ENCODE measurements at places on chromosomes 12 and 14.

DNA sequence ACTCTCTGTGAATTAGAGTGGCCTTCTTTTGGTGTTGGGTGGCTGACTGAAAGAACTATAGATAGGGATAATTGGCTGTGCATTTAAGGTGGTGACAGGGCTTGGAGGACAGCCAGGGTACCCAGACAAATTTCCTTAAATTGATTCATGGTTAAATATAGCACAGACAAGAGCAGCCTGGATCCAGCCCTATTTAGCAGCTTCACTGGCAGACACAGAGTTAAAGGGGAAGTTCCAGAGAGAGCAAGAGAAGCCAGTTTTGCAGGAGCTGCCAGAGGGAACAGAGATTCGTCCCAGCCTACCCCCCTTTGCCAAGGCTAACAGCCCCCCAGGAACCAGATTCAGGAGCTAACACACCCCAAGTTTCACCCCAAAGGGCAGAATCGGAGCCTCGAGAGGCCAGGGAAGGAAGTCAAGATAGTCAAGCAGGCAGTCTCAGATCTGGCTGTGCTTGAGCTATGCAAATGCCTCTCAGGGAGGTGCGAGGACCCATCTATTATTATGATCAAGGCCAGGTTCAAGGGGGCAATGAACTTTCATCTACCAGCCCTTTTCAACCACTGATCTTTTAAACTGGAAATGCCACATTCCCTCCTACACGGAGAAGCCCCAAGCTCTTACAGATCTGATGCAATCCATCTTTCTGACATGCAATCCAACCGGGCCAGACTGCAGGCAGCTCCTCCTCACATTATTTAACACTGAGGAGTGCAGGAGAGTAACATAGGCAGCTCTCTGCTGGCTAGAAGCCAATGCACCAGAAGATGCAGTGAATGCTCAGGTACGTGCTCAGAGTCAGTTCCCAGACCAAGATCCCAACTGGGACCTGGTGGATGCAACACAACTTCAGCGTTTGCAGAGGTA lies 58.2 kb downstream of the DHRS2 start:
- no peak for DNase-seq

DNA sequence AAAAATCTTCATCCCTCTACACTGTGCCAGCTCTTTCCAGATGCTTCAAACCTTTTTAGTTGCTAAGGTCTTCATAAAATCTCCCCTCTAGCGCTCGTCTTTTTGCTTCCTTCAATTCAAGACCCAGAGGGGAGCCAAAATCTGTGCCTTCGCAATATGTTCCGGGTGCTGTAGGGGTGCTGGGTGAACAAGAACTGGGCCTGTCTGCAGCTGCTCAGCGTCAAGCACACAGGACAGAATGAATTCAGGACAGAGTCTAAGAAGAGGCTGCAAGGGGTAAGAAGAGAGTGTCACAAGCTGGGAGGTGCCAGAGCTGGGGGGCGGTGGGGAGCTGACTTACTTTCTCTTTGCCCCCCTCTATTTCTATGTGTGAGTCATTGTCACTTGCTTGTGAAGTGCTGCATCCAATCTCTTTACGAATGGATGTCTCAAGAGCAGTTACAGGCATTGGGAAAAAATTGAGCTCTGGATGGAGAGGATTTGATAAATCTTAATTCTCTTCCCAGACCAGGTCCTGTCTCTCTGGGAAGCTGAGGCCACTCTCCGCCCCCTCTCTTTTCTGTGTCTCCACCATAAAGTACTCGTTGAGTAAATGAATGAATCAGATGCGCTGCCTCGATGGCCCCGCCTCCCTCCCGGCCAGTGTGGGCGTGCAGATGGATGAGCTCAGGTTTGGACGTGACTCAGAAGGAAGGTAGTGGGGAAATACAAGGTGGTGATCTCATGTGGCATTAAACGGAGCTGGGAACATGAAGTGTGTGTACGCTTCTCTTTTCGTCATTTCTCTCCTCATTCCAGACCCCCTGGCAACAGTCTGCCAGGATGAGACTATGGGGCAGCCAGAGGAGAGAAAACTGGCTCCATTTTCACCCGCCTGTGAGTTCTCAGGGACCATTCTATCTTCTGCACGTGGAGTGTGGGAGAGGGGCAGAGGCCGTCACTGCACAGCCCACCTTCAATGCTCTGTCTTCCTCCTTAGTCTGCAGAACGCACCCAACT lies 91.3 kb downstream of the TSPAN9 start:
- DNase-seq = peak; percentile 41

DNA sequence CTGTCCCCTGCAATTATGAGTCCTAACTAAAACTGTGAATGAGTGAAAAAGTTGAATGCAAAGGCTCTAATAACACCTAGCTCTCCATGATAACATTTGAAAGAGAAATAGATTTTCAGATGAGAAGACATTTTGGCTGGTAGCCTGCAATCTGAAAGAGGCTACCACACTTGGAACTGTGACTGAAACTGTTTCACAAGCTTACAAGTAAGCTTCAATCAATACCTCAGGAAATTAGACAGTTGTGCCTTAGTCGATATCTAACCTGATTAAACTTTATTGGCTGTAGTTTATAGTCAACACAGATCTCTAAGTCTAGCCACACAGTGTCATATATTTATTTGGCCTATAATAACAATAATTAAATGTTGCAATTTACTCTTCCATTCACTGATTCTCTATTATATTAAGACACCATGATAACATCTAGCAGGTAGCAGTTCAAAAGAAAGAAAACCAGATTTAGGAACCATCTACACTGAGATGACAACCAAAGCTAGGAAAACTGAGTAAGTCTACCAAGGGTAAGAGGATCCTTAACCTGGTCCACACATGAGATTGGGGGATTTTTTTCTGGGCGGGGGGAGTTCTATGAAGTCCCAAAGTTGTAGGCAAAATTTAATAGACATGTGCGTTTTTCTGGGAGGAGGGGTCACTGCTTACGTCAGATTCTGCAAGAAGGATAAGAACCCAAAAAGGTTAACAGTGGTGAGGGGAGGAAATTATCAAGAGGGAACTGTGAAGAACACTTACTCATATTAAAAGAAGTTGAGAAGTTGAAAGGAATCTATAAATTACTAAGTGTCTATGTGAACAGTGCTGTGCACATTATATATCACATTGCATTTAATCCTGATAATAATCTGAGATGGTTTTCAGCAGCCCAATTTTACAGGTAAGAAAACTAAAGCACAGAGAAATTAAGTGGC lies 65.8 kb downstream of the NUMB start:
- no peak for DNase-seq

DNA sequence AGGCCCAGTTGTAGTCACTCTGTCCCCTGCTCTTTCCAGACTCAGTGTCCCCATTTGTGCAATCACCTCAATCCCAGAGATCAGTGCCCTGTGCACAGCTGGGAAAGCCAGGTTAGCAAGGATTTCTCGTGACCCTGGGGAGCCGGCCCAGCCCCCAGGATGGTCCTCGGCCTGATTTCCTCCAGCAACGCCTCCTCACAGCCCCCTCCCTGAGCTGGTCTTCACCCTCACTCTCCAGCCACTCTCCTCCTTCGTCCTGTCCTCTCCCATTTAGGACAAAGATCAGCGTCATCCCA lies 194.8 kb upstream of the C14orf180 start:
- no peak for DNase-seq

GRCh38 chr14:78455896-78456435 lies 285.8 kb downstream of the NRXN3 start:
- no peak for DNase-seq

- DNase-seq = no peak
Measured at GRCh38 chr14:104404922-104405321, 174.6 kb upstream of the C14orf180 start.

DNA sequence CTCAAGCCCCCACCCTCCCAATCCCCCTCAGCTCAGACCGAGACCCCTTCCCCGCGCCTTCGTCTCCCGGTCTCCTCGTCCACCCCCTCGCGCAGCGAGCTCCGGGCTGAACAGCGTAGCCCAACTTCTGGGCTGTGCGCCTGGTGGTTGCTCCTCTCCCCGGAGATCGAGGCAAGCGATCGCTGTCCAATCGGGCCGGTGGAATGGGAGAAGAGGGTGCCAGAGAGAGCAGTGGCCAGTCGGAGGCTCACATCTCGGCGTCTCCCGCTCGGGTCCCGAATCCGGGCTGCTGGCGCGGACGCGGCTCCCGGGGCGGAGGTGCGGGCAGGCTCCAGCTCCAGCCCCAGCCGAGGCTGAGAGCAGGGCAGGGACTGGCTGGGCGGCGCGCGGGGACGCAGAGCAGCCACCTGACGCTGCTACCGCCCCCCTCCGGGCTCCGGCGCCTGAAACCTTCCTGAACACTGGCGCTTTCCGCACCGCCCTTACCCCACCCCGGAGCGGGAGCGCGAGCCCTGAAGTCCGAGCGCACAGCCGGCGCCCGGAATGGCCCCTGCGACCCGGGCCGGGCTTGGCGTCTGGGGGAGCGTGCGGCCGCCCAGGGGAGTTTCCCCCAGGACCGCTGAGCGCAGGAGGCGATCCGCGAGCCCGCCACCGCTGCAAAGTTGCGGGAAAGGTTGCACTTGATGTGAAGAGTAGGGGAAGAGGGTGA lies 508 bp upstream of the KCNH5 start:
- no peak for DNase-seq

GRCh38 chr12:73514672-73515071 lies 1023.0 kb upstream of the ATXN7L3B start:
- DNase-seq = no peak

GRCh38 chr14:24673534-24674203 lies 39.7 kb upstream of the GZMB start:
- DNase-seq = peak; percentile 45

GRCh38 chr12:117818400-117818799 lies 150.4 kb downstream of the KSR2 start:
- DNase-seq = no peak

DNA sequence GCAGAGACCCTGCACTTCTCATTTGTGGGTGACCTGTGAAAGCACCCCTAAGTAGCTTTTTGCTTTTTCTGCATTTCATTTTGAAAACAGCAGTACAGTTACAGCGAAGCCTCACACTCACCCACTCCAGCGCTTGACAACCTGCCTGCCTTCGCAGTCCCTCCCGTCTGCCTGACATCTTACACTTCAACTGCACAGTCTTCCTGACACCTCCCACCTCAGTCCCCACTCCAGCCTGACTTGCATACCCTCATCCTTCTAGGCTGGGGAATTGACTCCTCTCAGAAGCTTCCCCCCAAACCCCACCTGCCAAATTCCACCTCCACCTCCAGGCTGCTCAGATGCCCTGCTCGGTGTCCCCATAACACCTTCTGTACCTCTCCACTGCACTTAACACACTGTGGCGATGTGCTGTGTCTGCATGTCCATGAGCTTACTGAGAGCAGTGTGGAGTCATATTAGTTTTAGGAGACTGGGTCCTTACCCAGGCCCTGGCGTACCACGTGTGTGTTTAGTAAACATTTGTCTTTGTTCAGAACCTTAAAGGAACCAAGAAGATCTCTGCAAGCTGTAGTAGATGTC lies 159.4 kb downstream of the PRKCH start:
- no peak for DNase-seq

DNA sequence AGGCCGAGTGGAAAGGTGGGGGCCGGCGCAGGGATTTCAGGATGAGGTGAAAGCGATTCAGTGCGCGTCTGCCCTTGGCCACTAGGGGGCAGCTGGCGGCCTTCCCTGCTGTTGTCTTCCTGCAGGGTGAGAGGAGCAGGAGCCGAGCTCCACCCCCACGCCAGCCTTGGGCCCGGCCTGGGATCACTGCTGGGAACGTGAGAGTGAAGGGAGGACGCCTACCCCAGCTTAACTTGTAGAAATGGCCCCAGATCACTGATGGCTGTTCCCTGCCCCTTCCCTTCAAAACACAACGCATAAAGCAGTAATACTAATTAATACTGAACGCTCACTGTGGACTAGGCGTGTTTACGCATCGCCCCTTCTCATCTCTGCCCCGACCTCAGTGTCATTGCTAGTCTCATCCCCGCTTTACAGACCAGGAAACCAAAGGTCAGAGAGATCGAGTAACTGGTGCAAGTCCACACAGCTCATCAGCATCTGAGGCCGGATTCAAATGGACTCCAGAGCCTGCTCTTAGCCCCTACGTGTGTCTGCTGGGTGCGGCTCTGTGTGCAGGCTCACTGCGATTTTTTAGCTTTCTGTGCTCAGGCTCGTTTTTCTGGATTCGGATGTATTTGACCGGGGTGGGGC lies 24.3 kb downstream of the MVK start:
- peak; percentile 46 for DNase-seq
